Stimulated activated CD8-positive, alpha-beta memory T cell treated with anti-CD3 and anti-CD28 coated beads, Interleukin-7, amount 100 ng/mL, for 24 hours (primary cell): ENCODE measurements at places on chromosomes 7 and 10.

- no peak for DNase-seq
These were observed 5.8 kb downstream of the CALHM3 start for GRCh38 chr10:103473261-103473671.

- DNase-seq, result no peak
These were observed 20.8 kb upstream of the VOPP1 start for GRCh38 chr7:55593172-55593514.

DNA sequence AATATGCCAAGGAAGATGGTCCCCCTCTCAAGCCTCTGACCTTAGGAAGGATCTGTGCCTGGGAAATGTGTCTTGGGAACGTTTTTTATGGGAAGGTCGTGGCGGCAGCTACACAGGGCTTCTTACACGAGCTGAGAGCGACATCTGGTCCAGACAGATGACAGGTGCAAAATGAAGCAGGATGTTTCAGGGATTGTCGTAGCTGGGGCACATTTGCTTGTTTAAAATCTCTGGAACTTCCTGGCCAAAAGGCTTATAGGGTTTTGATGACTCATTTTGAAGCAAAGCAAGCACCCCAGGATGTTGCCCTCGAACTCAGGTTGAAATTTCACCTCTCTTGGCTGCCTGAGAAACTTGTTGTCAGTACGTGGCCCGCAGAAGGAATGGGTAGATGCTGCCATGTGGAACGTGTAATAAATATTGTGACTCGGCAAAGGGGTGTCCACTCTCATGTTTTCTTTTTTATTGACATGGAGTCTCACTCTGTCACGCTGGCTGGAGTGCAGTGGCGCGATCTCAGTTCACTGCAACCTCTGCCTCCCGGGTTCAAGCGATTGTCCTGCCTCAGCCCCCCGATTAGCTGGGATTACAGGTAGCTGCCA is 117.5 kb downstream of the CAMK1D start:
- DNase-seq, result no peak

GRCh38 chr10:4648999-4649398 is 177.0 kb upstream of the AKR1E2 start:
- DNase-seq, result no peak

DNA sequence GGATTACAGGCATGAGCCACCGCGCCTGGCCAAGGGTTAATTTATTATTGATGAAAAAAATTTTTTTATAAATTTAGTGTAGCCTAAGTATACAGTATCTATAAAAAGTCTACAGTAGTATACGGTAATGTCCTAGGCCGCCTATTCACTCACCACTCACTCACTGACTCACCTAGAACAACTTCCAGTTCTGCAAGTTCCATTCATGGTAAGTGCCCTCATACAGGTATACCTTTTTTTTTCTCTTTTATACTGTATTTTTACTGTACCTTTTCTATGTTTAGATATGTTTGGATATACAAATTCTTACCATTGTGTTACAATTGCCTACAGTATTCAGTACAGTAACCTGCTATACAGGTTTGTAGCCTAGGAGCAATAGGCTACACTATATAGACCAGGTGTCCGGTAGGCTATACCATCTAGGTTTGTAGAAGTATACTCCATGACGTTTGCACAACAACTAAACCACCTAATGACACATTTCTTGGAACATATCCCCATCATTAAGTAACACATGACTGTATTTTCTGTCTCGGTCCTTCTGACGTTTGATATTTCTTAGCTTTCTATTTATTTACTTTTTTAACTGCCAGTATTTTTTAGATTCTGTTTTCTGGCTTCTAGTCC is 23.4 kb downstream of the IRF5 start:
- DNase-seq, result no peak

DNA sequence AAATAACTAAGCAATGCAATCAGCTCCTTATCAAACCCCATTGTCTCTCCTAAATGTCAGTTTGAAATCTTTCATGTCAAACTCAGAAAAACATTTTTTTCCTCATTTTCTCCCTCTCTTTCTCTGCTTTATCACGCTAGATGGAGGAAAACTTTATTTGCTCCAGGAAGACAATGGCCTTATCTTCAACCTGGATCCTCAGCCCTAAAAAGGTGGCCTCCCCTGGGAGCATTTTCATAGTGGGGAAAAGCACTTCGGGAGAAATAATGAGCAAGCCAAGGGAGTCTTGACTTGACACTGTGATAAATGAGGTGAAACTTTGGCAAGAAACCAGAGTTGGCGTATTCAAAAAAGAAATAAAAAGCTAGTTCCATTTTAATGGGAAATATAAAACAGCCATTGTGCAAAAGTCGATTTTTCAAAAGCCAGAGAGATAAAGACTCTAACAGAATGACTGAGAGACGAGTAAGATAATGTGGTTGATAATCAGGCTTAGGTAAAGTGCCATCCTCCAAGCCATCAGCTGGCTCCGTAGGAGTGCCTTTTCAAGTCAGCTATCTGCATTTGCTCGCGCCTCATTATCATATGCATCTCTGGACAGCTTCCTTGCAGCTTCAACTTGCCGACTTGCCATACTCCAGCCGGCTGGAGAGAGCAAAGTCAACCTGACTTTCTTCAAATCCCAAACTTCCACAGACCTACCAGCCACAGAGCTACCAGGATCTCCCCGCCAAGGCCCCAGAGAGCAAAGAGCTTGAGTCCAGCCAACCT is 19.9 kb downstream of the HABP2 start:
- DNase-seq, result no peak
